Stimulated activated CD8-positive, alpha-beta memory T cell treated with anti-CD3 and anti-CD28 coated beads, Interleukin-7, amount 100 ng/mL, for 24 hours (primary cell): ENCODE measurements at places on chromosomes 3 and 15.

DNA sequence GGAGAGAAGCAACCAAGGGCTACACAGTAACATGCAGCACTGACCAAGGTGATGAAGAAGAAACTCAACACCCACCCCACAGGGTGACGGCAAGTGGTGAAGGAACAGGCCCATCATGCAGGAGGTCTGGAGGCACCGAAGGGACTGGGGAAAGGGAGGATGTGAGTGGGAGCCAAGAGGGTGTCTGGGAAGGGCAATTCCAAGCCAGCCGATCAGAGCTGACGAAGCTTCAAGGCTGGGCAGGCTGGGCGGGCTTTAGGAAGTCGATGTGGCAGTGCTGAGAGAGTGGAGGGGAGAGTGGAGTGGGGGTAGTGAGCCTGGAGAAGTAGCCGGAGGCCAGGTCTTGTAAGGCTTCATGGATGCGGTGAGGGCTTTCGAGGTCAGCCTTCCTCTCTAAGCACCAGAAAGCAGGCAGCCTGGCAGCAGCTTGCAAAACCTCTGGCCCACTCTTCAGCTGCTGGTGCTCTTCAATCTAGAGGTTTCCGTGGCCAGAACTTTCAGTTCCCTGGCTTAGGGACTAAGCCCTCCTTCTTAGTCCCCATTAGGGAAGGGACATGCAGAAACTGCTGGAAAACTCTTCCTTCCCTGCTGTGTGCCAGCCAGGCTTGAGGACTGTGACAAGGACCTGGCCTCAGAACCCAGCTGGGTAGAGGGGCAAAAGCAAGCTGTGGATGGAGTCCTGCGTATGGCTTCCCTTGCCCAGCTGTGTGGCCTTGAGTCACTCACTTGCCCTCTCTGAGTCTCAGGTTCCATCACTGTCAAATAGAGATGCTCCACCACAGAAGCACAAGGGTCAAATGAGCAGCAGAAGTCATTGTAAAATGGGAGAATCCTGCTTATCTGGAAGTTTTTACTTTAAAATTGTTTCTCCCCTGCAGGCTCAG, 72.1 kb downstream of the TLE3 start:
- no peak for DNase-seq

DNA sequence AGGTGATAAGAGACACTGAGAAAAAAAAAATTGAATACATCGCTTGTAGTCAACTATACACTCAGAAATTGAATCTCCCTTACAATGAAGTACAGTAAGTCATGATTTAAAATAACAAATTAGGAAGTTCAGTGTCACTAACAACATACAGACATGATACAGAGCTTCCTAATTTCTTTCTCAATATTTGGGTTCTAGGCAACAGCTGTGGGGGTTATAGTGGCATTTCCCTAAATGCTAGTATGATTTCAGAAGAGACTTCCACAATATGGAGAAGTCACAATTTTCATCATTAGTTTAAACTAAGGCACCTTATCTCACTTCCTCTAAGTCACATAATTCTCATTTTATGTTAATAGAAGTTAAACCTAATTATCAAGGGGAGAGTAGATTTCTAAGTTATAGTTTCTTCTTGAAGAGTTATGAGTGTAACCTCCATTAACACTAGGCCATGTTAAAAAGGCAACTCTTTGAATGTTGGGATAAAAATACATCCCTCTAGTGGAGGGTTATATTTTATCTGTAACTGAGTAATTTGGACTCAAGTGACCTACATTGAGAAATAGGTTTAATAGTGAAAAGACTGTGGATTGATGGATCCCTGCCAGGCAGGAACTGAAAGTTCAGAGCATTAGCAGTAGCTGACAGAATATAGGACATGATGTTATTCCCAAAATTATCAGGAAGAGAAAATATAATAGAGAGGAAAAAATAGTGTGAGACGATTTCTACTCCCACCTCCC, 286.0 kb upstream of the SUCLG2 start:
- no peak for DNase-seq

DNA sequence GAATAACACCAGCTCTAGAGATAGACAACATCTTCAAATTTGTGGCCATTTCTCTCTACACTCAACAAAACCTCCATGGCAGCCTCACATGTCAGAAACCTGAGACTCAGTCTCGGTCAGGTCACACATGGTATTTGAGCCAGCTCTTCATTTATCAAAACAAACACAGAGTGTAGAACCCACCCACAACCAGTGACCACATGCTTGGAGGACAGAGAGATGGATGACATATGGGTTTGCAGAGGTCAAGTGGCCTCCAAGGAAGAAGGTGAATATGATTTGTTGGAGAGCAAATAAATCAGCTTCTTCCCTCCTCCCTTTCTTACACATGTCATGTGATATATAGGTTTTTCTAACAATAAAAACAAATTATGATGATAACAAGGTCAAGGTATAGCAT, 278.1 kb upstream of the LRTM1 start:
- DNase-seq = no peak

GRCh38 chr3:120304616-120305015, 19.6 kb upstream of the GPR156 start:
- DNase-seq = no peak

GRCh38 chr15:31347067-31347975, 20.7 kb downstream of the KLF13 start:
- peak; percentile 61 for DNase-seq

DNA sequence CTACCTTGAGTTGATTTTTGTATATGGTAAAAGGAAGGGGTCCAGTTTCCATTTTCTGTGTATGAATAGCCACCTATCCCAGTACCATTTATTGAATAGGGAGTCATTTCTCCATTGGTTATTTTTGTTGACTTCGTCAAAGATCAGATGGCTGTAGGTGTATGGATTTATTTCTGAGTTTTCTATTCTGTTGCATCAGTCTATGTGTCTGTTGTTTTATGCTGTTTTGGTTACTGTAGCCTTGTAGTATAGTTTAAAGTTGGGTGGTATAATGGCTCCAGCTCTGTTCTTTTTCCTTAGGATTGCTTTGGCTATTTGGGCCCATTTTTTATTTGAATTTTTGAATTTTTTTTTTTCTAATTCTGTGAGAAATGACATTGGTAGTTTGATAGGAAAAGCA, 125.5 kb upstream of the FGF7 start:
- DNase-seq = no peak

DNA sequence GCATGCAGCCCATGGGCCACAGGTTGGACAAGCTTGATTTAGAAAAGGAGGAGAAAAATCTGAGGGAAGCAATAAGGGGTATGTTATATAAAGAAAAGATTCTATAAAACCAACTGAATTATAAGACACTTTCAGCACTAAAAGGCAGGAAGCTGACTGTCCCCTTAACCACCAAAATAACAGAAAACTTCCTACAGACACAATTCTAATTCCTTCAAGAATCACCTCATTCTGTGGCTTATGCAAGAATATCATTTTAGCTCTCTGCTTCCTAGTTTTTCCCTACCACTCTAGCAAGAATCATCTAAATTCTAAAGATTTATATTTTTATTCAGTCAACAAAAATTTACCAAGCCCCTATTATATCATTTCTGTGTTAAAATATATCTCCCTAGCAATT, 6.3 kb downstream of the STAG1 start:
- no peak for DNase-seq

- DNase-seq = no peak
Measured at GRCh38 chr3:139227827-139228226, 116.0 kb upstream of the MRPS22 start.

DNA sequence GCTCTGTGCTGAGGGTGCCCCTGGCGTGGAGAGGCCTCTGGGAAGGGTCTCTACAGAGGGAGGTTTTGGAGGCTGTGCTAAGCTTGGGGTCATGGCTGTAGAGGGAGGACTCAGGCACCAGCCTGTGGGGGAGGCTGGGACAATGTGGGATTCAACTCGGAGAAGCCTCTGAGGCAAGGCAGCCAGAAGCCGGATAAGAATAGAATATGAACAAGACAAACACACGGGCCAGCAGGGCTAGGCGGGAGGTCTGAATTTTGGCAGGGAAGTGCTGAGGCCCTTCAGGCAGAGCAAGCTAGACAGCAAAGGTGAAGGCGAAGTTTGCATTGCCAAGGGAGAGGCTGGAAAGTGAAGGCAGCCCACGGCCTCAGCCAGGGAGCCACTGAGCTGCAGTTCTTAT, 612.1 kb upstream of the NR2F2 start:
- no peak for DNase-seq
